CD4-positive, alpha-beta T cell treated with Interleukin-6 at 100 ng/mL for 8 hours (primary cell): ENCODE measurements at places on chromosomes 11 and 22.

DNA sequence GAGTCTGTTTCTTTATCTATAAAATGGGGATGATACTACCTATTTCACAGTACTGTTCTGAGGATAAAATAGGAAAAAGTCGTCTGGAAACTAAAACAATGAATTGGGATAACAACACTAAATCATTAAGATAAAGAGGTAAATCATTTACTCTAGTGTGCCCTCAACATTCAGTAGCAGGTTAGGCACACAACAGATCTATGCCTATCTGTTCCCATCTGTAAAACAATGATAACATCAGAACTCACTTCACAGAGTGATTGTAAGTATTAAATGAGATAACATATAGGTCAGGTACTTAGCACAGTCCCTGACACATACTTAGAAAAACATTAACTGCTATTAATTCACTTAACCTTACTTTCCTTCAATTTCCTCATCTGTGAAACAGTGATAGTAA is 36.9 kb downstream of the PAK1 start:
- DNase-seq: no peak

DNA sequence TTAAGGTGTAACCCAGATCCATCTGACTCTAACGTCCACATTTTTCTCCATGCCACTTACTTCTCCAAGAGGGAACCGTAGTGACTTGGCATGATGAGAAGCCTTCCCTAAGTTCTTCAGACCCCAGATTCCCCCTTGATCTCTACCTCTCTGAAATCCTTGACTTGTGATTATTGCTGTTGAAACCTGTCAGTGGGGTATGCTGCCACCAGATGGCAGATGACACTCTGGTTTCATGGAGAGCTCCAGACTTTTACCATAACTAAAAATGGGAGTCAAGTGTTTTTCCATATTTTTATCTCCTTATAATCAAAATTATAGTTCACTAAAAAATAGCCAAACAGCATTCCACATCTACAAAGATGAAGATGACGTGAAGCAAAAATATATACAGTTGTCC is 504.2 kb downstream of the SOX6 start:
- no peak for DNase-seq

DNA sequence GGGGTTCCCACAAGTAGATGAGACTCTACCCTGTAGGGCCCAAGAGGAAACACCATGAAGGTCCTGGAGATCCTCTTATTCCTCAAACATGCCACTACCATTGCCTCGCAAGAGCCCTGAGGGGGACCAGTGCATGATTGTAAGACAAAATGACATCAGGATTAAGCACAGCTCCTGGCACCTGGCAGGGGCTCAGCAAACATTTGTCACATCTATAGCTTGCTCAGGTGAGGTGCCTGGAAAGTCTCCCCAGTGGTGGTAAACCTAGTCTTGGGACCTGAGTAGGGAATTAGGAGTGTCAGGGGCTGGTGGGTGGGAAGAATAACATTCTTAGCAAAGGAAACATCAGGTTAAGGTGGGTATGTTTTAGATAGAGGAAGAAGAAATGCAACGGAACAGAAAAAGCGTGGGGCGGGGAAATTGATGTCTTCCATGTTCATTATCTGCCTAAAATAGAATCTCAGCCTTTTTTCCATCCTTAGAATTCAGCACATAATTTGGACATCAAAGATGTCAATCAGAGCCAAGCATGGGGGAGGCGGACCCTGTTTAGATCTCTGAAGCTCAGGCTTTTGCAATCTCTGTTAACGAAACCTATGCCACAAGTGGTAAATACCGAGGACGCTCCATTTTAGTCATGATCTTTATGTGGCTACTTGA is 924 bp downstream of the YPEL1 start:
- DNase-seq: no peak

DNA sequence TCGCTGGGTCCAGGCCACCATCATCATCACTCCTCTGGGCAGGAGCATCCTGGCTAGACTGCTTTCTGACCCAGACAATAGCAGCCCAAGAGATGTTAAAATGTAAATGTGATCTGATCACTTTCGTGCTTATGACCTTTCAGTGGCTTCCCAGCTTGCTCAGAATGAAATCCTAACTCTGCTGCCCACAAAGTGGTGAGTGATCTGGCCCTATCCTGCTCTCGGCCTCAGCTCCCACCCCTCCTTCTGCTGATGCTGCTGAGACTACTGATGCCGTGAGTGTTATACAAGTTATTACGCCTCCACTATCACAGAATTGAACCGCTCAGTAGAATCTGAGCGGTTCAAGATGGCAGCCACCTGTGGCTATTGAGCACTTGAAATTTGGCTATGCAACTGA is 26.2 kb downstream of the ELF5 start:
- no peak for DNase-seq

DNA sequence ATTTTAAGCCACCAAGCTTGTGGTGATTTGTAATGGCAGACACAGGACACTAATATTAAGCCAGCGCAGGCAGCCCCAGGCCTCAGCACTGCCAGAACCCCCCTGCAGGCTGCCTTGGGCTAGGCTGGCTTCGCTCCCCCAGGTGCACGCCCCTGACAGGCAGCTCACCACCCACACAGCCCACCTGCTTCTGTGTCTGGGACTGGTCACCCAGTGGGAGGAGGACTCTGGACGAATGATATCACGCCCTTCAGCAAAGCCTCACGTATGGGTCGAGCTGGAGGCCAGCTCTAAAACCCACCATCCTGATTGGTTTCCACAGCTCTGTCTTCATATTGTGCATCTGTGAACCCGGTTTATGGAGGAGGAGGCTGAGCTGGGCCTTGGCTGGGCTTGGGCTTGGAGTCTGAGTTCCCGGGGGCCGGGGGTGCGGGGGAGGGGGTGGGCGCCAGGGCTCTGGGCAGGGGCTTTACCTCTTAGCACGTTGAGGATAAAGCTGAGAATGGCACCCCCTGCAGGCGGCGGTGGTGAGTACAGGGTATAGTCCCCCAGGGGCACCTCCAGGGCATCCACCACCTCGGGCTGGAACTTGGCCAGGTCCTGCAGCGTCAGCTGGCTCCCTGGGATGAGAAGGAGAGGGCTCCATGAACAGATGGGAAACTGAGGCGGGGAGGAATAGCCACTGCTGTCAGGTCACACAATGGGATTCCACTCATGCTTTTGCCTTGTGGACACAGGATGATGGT is 13.8 kb downstream of the GGT5 start:
- peak; percentile 50 for DNase-seq

GRCh38 chr11:43790444-43790794 is 90.2 kb upstream of the ALKBH3 start:
- DNase-seq: no peak

DNA sequence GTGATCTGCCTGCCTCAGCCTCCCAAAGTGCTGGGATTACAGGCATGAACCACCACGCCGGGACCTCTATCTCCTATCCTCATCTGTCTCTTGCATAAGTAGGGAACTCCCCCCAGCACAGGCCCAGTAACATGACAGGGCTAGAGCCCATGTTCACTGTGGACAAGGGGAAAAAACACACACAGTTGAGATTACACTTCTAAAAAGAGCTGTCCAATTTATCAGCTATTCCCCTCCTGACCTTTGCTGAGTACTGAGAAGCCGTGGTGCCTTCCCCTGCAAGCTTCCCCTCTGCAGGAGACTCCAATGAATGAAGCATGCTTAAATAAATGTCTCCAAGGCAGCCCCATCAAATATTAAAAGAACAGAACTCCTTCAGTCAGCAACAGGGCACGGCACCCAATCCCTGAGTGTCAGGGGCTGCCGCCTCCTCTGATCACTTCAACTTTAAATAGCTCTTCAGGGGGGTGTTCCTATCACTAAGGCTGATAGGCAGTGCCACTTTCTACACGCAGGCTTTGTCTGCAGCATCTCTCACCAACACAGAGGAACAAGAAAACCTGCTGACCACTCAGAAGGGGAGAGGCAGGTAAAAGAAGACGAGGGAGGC is 385.5 kb downstream of the OPCML start:
- no peak for DNase-seq

DNA sequence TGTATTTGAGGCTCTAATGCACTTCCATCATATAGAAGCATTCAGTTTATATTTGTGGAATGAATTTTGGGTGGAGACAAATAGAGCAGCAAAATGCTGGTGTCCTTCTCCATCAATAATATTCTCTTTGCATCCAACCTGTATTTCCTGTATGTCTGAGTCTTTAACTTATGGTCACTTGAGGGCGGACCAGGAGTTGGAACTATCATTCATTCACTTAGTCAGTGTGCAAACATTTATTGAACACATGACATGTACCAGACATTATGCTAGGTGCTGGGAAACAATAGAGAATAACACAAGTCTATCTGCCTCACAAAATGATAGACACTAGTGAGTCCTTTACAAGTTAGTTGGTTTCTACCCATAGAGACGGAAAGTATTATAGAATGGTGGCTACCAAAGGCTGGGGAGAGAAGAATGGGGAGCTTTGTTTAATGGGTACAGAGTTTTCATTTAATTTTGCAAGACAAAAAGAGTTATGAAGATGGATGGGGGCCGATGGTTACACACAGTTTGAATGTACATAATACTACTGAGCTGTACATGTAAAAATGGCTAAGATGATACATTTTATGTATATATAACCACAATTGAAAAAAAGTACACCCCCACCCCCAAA is 4.6 kb upstream of the TMEM123 start:
- DNase-seq: no peak

DNA sequence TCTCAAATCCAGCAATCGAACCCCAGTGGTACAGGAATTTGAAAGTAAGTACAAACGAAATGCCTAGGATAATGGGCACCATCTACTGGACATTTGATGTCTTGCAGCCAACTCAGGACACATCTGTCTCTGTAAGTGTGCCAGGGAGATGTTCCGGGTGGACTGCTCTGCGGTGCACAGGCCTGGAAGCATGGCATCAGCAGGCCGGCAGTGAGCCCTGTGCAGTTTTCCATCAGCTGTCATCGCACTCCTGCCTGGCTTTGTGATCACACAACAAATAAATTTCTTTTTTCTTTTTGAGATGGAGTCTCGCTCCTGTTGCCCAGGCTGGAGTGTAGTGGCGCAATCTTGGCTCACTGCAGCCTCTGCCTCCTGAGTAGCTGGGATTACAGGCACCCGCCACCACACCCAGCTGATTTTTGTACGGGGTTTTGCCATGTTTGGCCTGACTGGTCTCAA is 71.0 kb downstream of the JAM3 start:
- DNase-seq: peak; percentile 32

GRCh38 chr11:134572741-134573675 is 161.0 kb upstream of the B3GAT1 start:
- no peak for DNase-seq

GRCh38 chr22:49317369-49317768 is 510.3 kb downstream of the BRD1 start:
- DNase-seq: no peak

DNA sequence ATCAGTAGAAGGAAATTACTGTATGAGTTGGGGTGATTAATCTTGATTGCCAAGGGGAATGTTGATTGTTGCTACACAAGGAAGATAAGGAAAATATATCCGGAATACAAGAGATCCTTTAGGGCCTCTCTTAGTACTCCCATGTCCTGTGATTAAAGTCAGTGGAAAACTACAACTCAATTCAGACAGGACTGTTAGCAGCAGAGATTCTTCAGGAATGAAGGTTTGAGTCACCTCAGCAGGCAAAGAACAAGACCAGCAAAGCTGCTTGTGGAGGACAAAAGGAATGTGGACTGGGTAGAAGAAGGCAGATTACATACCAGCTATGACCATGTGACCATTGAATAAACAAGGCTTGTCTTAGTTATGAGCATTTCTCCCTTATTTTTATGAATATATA is 478.2 kb downstream of the BUD13 start:
- no peak for DNase-seq

GRCh38 chr11:44207292-44207691 is 102.6 kb downstream of the ALX4 start:
- DNase-seq: no peak

DNA sequence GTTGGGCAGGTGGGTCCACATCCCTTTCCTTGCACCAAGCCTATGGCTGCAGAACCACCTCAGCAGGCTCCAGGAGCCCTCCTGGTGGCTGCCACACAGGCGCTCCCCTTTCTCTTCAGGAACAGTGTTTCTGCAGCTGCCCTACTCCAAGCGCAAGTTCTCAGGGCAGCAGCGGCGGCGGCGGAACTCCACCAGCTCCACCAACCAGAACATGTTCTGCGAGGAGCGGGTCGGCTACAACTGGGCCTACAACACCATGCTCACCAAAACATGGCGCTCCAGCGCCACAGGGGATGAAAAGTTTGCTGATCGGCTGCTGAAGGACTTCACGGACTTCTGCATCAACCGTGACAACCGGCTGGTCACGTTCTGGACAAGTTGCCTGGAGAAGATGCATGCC is 38.2 kb upstream of the YWHAH start:
- DNase-seq: no peak

DNA sequence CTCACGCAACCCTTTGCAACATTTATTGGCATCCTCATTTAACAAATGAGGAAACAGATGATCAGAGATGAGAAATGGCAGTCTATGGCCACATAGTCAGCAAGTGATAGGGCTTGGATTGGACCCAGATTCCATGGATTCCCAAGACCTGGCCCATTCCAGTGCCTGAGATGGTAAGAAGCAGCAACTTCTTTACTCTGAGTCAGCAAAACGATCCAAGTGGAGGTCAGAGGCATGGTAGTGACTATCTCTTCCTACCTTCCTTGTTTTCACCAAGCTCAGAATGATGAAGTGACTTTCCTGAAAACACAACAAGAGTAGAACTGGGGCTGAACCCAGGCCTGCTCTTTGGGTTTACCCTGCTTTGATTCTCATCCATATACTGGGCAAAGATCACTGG is 293.1 kb downstream of the TENM4 start:
- DNase-seq: no peak

GRCh38 chr22:32849501-32849900 is 48.0 kb downstream of the TIMP3 start:
- no peak for DNase-seq

DNA sequence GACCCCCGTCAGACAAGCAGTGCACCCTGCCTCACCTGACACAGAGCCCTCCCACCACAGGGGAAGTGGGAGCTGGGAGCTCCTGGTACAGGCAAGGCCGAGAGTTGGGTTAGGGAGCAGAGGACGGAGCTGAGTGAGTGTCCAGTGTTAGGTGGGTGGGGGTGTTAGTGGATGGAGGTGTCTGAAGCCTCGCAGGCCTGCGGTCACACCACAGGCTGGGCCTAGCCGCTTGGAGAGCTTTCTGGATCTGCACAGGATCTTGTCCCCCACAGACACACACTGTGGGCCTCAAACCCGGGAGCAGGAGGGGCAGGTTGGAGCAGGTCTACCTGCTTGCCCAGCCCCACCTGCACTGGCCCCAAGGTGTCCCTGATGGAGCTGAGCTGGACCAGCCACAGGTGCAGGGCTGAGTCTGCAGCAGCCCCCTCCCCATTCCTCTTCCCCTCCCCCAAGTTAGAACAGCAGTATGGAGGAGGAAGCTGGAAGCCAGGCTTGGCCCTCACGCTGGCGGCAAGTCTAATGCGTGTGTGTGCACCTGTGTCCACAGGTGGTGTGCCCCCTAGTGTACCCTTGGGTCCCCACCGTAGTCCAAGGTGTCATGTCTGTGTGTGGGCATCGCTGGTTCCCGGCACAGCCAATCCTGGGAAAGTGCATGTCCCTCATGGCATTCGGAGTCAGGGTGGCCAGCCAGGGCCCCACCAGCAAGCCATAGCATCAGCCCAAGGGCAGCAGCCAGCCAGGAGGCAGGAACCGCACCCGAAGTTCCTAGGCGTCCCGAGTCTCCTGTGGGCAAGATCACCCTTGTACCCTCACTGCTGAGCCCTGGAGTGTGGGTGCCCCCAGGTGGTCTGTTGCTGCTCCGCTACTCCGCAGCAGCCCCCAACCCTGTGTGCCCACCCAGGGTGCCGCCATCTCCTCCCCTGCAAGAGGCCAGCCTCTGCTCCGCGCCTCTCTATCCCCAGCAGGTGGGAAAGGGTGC is 2.0 kb upstream of the GATD1 start:
- DNase-seq: no peak
